Fibroblast of lung (primary cell): ENCODE measurements at places on chromosomes 7 and 10.

DNA sequence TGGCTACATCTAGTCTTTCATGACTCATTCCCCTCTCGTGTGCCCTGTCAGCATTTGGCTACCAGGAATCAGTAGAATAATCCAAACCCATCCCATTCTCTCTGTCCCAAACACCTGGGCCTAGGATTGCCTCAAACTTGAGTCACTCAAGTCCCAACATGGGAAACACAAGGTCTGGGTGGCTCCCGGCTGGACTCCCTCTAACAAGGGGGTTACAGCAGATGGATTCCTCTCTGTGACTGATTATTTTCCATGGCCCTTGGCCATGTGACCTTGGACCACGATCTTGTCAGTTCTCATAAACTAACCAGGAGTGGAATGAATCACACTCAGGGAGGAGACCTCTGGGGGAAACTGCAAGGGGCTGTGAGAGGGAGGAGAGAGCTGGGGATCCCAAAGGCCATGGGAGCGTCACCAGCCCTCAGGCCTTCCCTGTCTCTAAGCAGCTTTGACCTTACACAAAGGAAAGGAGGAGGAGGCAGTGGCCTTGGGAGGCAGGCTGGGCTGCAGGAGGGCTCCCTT is 533.1 kb downstream of the KCNMA1 start:
- peak; percentile 99 for DNase-seq

DNA sequence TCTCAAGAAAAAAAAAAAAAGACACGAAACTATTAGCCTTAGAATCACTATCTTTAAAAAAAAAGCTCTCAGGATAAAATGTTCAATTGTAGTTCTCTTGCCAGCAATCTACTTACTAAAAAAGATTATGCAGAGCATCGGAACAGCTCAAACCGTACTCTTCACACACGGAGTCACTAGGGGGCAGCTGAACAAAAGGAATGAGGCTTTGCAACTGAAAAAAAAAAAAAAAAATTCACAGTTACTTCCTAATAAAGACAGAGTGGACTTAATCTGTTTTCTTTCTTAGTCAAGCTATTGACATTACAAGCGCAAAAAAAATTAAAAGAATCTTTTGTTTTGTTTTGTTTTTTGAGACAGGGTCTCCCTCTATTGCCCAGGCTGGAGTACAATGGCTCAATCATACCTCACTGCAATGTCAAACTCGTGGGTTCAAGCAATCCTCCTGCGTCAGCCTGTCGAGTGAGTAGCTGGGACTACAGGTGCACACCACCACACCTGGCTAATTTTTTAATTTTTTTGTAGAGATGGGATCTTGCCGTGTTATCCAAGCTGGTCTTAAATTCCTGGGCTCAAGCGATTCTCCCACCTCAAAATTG is 11.5 kb downstream of the PMS2 start:
- peak; percentile 77 for DNase-seq

GRCh38 chr10:90023950-90024349 is 322.6 kb downstream of the KIF20B start:
- no peak for DNase-seq

- no peak for DNase-seq
These were observed 433.3 kb downstream of the GPAM start for GRCh38 chr10:111750165-111750849.

DNA sequence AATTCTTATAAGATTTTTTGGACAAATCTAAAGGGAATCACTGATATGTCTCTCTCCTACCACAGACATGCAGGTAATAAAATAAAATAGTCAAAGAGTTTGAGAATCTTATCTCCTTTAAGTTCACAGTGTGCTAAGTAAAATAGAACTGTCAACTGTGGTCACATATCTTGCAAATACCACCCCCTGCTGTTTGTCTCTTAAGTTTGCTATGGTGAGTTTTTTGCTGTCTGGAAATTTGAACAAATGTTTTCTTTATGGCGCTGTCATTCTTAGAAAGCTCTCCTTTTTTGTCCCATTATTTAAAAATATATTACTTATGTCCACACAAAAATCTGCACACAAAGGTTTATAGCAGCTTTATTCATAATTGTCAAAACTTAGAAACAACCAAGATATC is 19.6 kb downstream of the GIMAP5 start:
- DNase-seq: no peak

- no peak for DNase-seq
These were observed 102.8 kb downstream of the CHN2 start for GRCh38 chr7:29297194-29297890.

DNA sequence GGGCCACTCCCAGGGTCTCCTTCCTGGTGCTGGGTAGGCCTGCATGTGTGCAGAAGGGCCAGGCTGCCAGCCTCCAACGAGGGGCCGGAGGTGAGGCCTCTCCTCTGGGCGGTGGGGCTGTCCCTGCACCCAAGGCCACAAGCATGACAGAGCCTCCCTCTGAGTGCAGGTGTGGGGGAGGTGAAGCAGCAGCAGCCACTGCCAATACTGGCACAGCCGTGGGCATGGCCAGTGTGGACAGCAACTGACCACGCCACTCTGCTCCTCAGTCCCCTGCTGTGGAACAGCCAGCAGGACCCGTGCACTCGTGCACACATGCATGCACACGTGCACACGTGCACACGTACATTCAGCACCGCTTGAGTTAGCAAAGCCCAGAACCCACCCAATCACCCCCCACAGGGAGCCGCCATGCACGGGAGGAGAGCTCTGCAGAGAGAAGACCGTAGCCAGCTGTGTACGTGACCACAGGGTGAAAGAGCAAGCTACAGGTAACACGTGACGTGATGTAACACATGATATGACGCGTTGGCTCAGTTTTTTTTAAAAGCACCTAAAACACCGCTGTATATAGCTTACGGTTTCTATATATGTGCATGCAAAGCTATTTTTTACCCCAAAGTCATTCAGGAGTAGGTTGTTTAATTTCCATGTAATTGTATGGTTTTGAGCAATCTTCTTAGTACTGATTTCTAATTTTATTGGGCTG is 23.1 kb downstream of the PAPOLB start:
- DNase-seq: no peak

GRCh38 chr7:47806701-47807103 is 141.6 kb downstream of the PKD1L1 start:
- DNase-seq: peak; percentile 33

DNA sequence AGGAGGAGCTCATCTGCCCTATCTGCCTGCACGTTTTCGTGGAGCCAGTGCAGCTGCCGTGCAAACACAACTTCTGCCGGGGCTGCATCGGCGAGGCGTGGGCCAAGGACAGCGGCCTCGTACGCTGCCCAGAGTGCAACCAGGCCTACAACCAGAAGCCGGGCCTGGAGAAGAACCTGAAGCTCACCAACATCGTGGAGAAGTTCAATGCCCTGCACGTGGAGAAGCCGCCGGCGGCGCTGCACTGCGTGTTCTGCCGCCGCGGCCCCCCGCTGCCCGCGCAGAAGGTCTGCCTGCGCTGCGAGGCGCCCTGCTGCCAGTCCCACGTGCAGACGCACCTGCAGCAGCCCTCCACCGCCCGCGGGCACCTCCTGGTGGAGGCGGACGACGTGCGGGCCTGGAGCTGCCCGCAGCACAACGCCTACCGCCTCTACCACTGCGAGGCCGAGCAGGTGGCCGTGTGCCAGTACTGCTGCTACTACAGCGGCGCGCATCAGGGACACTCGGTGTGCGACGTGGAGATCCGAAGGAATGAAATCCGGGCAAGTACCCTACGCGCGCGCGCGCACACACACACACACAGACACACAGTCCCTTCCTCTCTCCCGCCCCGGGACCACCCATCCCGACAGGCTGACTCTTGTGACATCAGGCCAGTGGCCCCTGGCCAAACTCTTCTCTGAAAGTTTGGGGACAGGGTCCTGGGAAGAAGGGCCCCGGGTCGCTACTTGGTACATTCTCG is 538 bp downstream of the TRIM8 start:
- peak; percentile 73 for DNase-seq

GRCh38 chr7:24665564-24666294 is 91.5 kb downstream of the GSDME start:
- peak; percentile 75 for DNase-seq

GRCh38 chr10:33066558-33067236 is 108.7 kb upstream of the ITGB1 start:
- peak; percentile 86 for DNase-seq

DNA sequence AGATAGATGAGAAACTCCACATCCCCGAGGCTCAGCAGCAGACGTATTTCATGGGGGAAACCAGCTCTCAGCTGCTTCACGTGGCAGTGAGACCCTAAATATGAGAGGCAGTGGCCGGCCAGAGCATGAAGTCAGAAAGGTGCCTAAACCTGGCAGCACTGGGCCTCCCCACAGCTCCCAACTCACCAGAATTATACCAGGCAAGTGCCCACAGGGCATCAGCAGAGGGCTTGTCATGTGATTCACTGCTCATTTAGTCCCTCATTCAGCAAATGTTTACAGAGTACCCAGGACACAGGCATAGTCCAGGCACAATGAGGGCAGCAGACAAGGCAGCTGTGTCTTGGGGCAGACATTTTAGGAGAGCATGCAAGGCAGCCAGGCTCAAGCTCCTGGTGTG is 212.6 kb downstream of the PTPRN2 start:
- no peak for DNase-seq

- peak; percentile 31 for DNase-seq
These were observed 630.0 kb upstream of the FOXK1 start for GRCh38 chr7:4052130-4052529.

DNA sequence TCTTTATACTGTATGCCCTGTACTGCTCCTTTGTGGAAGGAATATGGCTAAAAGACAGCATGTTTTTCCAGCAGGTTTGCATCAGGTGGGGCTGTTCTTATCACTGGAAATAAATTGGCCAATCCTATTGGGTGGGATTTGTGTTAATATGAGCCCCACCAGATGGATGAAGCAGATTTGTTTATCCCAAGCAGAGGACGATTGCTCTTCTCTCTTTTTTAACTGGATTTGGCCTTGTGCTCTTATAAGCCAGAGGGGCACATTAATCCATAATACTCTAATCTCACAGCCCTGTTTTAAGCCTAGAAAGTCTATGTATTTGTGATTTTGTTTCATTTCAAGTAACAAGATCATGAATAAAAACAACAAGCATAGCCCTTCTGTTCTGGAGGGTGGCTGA is 240.1 kb upstream of the ADARB2 start:
- no peak for DNase-seq
